Activated CD4-positive, alpha-beta T cell treated with anti-CD3 and anti-CD28 coated beads, Interleukin-2, amount 50 U/mL, for 4 hours (primary cell): ENCODE measurements at places on chromosomes 12 and 14.

GRCh38 chr14:34078117-34078743, 127.4 kb upstream of the EGLN3 start:
- no peak for DNase-seq

DNA sequence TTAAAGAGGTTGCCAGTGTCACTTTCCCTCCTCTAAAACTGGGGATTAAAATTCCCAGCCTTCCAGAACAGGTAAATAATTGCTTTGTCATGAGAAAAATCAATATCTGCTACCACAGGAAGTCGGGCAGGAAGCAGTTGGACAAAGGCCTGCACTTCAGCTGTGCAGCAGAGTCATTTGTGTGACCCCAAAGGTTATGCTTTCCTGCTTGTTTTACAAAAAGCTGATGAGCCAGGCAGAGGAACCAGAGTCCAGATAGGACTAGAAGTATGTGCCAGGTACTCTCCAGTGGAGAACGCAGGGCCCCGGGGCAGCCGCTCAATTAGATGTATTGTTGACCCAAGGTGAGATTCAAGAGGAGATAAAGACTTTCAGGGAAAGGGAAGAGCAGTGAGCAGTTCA, 117.1 kb upstream of the FRMD6 start:
- DNase-seq, result no peak

- no peak for DNase-seq
Observed at GRCh38 chr14:104573930-104574329, 5.6 kb upstream of the C14orf180 start.

DNA sequence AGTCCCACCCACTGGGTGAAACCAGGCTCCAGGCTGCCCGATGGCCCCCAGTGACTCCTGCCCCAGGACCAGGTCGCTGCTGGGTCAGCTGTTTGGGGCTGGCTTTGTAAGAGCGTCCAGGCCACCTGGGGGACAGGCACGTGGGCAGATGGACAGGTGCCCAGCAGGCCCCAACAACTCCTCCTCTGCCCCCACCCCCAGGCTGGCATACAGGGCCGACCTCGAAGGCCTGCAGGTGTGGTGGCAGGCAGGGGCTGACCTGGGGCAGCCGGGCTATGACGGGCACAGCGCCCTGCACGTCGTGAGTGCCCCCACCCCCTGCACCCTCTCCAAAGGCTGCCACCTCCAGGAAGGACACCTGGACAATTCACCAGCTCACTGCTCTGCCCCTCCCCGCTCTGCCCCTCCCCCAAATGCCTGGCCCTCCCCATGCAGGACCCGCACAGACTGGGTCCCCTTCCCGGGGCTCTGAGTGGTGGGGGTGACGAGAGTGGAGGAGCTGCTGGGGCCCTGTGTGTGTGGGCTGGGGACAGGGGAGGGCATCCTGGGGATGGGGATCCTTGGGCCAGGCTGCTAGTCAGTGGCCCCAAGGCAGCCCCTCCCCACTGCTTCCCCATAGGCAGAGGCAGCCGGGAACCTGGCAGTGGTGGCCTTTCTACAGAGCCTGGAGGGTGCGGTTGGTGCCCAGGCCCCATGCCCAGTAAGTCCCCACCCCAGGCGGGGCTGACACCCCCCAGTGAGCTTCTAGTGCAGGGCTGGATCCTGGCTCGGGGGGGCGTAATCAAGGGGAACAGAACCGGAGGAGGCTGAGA, 26.0 kb downstream of the ASPG start:
- no peak for DNase-seq

DNA sequence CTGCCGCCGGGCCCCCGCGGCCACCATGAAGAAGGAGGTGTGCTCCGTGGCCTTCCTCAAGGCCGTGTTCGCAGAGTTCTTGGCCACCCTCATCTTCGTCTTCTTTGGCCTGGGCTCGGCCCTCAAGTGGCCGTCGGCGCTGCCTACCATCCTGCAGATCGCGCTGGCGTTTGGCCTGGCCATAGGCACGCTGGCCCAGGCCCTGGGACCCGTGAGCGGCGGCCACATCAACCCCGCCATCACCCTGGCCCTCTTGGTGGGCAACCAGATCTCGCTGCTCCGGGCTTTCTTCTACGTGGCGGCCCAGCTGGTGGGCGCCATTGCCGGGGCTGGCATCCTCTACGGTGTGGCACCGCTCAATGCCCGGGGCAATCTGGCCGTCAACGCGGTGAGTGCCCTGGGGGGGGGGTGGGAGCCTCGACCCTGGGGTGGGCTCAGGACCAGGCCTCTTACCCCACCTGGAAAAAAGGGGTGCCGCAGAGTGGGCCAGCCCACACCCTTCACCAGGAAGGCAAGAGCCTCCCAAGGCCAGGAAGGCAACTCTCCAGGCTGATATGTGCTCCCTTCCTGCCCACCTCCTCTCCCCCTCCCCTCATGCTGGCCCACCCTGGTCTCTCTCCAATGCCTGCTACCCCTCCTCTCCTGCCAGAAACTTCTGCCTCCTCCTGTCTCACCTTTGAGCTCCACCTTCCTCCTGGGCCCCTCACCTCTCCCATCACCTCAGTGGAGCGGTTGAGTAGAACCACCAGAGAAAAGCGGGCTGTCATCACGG, 507 bp downstream of the AQP5 start:
- no peak for DNase-seq
